ENCODE measurements at places on chromosomes 1 and 21. TPM values are rescaled to one million over a fixed set of nuclear protein-coding genes. Genes with fewer than 3 reads are reported as not detected.

The L1TD1 gene
- not detected for total RNA-seq

DNA sequence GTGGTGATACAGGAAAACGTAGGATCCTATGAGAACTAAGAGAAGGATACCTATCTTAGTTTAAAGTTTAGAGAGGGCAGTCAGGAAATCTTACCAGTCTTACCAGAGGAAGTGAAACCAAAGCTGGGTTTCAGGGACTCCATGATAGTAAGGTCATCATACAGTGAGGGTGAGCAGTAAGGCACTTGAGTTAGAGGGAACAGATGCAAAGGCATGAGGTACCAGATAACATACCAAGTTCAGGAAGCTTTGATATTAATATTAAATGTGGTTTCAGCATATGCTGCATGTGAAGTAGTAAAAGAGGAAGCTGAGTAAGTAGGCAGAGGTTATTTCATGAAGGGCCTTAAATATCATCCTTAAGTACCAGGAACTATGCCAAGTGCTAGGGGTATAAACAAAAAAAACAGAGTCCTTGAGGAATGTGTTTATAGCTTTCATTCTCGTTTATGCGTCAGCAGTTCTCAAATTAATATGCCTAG, 16.9 kb downstream of the ATG4C start:
- peak; percentile 50 for ATAC-seq

DNA sequence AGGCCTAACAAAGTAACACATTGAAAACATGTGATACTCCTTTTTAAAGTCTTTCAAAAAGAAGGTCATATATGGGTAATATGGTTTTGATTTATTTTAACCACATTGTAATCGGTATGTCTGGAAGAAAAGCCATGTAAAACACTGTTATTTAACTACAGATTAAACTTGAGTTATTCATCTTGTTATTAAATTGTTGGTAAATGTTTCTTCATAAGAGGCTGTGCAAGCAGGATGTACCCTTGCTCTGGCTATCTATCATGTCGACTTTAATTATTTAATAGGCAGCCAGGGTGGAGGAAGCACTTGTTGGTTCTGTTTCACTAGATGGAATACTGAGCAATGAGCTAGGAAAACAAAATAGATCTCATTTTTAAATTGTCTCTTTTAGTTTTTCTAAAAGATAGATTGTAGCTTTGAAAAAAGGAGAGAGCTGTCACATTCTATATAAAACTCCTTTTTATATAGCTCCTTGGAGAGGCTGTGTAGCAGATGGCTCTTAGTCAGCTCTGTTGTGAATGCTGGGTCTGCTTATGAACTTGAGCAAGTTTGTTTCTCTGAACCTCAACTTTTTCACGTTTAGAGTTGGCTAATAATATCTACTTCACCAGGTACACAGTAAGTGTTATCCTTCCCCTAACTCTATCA, 39.5 kb downstream of the LRRC8B start:
- no peak for ATAC-seq

The TCHH gene
- total RNA-seq: 0.54 TPM

The MT1HL1 gene
- not detected for total RNA-seq

GRCh38 chr1:243345205-243345604, 89.4 kb downstream of the SDCCAG8 start:
- no peak for ATAC-seq

The ARV1 gene
- total RNA-seq: 21.7 TPM

DNA sequence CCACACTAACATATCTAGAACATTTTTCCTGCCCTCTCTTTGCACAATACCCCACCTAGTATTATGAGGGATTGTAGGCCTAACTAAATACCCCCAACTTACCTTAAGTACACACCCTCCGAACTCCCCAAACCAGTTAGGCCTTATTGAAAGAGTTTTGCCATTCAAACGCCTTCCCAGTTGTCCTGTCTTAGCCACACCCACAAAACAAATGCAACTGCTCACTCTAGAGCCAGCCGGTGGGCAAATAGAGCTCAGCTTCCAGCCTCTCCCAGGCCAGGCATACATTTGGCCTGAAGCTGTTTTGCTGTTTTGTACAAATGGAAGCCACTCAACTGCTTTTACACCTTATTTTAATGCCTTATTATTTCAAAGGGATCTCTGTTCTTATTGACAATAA, 224.2 kb upstream of the RUNX1 start:
- ATAC-seq: no peak

- no peak for ATAC-seq
Observed at GRCh38 chr1:247431643-247432042, 15.7 kb downstream of the NLRP3 start.

- ATAC-seq: no peak
Observed at GRCh38 chr1:58936973-58937372, 153.1 kb upstream of the JUN start.

The ZZZ3 gene
- 79.7 TPM for total RNA-seq

DNA sequence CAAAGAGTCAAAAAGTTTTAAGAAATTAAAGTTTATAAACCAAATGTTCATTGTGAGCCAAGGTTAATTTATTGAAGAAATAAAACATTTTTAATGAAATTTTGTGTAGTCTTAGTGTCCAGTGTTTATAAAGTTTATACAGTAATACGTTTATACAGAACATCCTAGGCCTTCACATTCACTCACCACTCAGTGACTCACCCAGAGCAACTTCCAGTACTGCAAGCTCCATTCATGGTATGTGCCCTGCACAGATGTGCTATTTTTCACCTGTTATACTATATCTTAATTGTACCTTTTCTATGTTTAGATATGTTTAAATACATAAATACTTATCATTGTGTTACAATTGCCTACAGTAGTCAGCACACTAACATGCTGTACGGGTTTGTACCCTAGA, 33.6 kb downstream of the TYW3 start:
- no peak for ATAC-seq

The RHD gene
- not detected for total RNA-seq

DNA sequence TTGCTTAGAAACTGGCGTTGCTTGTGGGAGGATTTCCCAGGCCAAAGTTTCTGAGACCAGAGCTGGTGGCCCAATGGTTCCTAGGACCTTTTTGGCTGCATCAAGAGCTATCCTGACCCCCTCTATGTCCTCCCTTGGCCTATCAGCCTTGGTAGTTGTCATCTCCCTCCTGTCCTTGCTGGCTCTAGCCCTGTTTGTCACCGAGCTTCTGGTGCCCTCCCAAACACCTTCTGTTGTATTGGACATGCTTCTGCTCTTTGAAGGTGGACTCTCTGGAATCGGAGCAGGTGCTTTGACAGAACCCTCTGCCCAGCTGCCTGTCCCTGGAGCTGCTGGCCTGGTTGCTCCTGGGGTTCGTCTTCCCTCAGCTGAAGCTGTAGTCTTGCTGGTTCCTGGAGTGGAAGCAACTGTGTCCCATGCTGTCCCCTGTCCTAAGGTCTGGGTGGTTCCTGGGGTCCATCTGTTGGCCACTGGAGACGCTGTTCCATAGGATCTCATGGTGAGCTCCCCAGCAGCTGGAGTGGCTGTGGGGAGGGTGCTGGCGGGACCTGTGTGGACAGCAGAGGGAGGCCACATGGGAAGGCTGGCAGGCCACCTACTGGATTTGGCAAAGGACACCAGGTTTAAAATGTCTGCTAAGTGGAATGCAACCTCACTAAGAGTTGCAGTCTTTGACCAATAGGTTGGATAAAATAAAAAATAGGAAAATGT, 9.4 kb downstream of the FCAMR start:
- ATAC-seq: no peak

- no peak for ATAC-seq
Observed at GRCh38 chr1:227218870-227219573, 99.3 kb downstream of the CDC42BPA start.

The DVL1 gene
- 84.4 TPM for total RNA-seq

GRCh38 chr1:206102292-206102936, 14.8 kb downstream of the AVPR1B start:
- no peak for ATAC-seq

DNA sequence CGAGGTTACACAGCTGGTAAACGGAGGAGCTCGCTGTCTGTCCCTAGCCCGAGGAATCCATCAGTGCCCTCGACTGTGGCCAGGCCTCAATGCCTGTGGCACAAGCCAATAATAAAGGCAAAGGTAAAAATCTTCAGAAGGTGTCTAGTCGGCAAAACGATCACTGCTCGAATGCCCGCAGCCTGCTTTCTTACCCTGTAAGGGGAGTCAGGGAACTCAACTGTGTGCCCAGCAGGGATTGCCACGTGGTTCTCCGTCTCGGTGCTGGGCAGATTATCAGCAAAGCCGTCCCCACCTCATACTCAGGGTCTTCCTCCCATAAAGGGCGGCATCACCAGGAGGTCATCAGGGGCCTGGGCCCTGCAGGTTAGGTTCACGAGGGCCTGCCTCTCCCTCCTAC, 103.4 kb downstream of the PAX7 start:
- no peak for ATAC-seq

The RNU1-1 gene
- under 0.01 TPM for total RNA-seq

The EPHB2 gene
- total RNA-seq: 5.9 TPM

DNA sequence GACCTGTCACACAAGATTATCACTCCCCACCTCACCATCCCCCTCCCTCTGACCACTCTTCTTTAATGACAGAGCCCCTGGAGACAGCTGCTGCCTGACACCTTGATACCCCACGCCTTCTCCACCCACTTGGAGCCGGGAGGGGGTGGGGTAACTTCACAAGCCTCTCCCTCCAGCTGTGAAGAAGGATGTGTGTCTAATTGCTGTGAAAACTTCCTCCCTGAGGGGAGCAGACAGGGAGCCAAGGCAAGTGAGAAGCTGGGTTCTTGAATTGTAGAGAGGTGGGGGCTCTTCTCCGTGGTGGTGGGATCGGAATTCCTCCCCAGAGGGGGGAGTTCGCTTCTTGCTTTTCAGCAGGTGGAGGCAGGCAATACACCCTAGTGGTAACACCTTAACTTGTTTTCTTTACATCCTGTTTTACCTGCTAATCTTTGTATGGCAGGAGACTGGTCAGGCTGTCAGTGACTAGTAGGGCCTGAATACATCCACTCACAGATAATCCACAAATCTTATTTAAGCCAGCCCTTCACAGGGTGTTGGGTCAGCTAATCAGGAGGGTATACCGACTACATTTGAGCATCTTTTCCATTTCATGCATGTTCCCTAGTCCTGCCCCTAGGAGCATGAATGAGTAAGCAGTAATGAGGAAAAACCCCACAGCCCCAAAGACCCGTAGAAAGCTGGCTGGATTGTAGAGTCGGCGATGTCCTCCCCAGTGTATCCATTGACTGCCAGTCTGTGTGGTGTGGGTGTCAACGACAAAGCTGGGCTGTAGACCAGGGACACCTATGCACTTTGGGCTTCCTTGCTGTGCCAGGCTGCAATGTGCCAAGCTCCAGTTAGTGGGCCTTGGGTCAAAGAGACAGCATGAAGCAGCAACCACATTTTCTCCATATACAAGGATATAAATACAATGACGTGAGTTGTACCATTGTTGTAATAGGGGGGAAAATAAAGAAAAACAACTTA, 57.3 kb downstream of the NFASC start:
- no peak for ATAC-seq

DNA sequence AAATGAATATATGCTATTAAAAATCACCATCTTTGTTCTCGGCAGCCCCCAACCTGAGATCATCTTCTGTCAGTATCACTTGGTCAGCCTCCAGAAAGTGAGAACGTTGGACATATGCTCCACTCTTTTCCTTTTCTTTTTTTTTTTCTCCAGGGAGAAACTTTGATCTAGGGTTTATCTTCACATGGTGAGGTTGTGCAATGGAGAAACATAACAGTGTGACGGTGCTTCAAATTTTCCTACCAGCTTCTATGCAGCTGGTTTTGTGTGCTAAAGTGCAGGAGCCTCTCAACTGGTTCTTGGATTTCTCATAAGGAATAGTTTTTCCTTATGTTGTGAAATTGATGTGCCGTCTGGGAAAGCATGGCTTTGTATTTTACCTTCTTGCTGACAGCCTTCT, 1202.9 kb downstream of the NCAM2 start:
- ATAC-seq: no peak

GRCh38 chr1:156664767-156665411, 12.3 kb downstream of the NES start:
- ATAC-seq: no peak

DNA sequence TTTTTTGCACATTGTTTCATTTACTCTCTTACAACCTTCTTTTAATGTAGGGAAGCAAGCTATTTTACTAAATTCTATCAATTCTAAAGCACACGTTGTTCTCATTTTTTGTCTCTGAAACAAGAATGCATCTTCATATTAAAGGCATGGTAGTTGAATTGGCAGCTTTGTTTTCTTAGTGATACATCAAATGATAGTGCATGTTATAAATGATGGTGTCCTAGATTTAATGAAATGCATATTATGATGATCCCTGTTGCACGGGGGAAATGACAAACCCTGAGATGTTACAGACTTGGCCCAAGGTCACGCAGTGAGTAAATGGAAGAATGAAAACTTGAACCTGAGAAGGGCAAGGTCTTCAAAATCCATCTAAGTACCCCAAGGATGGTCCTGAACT, 213.1 kb downstream of the KAZN start:
- ATAC-seq: no peak

DNA sequence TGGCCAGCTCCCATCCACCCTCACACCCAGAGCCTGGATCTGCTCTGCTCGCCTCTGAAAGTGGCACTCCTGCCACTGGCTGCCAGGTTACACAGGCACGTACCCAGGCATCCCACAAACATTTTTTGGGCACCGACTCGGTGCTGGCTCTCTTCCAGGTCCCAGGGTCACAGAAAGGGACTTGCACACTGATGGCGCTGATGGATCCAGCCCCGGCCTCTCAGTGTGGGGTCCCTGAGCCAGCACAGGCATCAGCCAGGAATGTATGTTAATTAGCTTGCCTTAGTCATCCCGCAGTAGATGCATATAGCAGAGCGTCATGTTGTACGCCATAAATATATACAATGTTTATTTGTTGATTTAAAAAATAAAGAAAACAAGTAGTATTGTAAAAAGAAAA, 537.2 kb downstream of the NPHP4 start:
- no peak for ATAC-seq

DNA sequence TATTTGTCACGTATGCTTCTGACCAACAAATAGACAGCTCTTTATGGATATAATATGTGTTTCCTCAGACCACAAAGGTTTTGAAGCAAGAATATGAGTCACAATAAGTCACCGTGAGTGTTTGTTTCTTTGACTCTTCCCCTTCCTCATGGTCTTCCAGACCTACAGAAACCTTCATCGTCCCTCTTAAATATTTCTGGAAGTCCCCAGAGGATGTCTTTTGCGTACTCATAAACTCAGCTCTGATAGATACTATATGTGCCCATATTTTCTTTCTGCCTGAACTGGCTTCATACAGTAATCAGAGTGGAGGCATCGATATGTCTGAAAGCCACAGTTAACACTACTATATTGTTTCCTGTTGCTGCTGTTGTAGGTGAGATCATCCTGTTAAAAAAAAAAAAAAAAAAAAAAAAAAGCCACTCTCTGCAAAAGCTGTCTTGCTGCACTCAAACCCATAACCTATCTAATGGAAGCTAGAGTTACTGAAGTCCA, 38.4 kb downstream of the ADAMTS1 start:
- no peak for ATAC-seq
